KG1 (cell line): ENCODE measurements at places on chromosomes 6 and 20.

GRCh38 chr20:19787366-19787765, 29.3 kb downstream of the RIN2 start:
- DNase-seq: no peak

GRCh38 chr6:81751388-81752083, 945 bp downstream of the TENT5A start:
- no peak for DNase-seq

DNA sequence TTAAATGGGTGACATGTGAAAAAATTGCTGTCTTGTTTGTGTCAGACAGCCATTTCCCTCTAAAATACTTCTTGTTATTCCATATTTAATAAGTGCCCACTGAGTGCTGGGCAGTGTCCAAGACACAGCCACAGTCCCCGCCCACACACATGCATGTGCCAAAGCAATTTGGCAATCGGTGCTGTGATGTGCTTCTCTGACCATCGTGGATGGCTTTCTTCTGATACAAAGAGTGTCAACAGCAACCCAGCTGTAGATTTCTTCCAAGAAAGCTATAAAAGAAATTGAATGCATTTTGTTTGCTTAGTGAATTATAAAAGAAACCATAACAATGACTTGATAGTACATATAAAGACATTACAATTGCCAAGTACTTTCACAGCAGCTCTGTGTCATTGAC, 140.5 kb upstream of the ATXN1 start:
- DNase-seq: no peak

GRCh38 chr6:138680085-138680484, 93.5 kb upstream of the CCDC28A start:
- DNase-seq: no peak

DNA sequence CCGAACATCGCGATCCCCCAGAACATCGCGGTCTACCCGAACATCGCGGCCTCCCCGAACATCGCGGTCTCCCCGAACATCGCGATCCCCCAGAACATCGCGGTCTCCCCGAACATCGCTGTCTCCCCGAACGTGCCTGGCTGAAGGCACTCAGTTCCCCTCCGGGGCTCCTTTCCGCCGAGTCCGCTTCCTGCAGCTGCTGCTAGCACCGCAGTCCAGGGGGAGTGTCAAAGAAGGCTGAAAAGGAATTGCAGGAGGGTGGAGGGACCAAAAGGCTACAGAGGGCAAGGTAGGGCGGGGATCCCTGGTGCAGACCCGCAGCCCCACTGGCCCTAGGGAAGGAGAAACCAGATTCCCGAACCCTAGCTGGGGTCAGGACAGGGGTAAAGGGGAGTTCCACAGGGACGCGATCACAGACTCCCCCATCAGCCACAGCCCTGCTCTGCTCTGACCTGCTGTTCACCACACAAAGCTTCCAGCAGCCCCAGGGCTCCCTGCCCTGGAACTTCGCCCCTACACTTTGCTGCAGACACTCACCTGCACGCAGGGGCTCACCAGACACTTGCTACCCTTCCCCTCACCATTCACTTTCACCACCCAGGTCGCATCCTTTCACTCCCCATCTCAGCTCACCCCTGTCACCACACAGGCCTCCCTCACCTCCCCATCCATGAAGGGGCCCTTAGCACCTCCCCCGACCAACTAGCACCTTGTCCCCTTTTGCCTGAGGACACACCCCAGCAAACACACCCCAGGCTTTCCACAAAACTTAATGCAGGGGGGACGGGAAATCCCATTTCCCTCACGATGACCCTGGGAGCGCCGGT, 1.7 kb downstream of the ULBP1 start:
- no peak for DNase-seq

DNA sequence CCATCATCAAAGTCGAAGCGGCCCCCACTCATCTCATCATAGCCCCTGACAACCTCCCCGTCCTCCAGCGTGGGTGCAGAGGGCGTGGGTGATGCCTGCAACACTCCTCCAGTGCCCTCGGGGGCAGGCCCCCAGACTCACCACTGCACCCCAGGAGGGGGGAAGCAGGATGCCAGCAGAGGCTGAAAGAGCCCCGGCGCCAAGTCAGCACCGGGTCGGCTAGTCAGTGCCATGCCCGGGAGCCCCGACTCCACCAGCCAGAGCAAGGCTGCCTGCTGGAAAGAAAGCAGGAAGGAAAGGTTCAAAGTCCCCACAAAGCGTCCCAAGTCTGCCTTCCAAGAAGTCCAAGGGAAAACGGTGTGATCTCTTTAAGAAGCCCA, 324 bp downstream of the JPH2 start:
- DNase-seq: no peak

DNA sequence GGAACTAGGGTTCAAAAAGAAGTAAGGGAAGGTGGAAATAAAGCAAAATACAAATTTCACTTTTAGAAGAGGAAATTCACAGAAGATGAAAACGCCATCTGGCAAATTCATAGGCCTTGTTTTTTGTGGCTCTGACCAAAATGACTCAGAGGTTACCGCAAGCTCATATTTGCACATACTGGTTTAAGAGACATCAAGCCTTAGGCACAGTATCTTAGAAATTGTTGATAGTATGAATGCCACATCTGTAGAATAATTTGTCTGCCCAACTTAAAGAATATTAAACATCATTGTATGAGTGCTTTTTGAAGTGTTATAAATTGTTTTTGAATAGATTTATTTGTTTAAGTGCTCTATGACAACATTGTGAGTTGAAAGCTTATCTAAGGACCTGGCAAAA, 10.6 kb downstream of the TAAR1 start:
- DNase-seq: no peak

- peak; percentile 7 for DNase-seq
These were observed 64.4 kb downstream of the GTF2H5 start for GRCh38 chr6:158232316-158233213.

DNA sequence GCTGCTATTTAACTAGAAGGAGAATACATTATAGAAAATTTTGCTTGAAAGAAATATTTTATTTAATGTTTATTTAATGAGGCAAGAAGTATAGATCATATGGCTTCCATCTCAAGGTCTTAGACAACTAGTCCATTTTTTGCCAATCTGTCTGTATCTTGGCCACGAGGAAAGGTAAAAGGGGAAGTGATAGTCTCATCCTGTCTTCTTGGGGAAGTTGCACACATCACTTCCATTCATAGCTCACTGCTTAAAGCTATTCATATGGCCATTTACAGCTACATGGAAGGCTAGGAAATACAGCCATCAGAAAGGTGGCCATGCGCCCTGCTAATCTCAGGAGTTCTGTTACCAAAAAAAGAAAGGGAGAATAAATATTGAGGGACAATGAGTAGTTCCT, 50.8 kb downstream of the METTL24 start:
- DNase-seq: peak; percentile 28
